ENCODE measurements at places on chromosomes 12 and 14. TPM values are rescaled to one million over a fixed set of nuclear protein-coding genes. Genes with fewer than 3 reads are reported as not detected.

- no peak overlapping the region for H3K4me3 ChIP-seq
- no peak overlapping the region for H3K27ac ChIP-seq
- H3K27me3 ChIP-seq, result no peaks in the 10 kb centered on the region
- peaks cover 5% of the 10 kb centered on the region for H3K4me1 ChIP-seq
Measured at GRCh38 chr12:56877195-56878009, 56.8 kb downstream of the SDR9C7 start.

- H3K36me3 ChIP-seq, result no peaks in the 10 kb centered on the region
- peaks cover 23% of the 10 kb centered on the region for H3K4me1 ChIP-seq
- H3K4me3 ChIP-seq, result no peak overlapping the region
- DNase-seq, result no peak
- H3K27me3 ChIP-seq, result no peaks in the 10 kb centered on the region
Measured at GRCh38 chr12:106088811-106089485, 49.8 kb downstream of the NUAK1 start.

DNA sequence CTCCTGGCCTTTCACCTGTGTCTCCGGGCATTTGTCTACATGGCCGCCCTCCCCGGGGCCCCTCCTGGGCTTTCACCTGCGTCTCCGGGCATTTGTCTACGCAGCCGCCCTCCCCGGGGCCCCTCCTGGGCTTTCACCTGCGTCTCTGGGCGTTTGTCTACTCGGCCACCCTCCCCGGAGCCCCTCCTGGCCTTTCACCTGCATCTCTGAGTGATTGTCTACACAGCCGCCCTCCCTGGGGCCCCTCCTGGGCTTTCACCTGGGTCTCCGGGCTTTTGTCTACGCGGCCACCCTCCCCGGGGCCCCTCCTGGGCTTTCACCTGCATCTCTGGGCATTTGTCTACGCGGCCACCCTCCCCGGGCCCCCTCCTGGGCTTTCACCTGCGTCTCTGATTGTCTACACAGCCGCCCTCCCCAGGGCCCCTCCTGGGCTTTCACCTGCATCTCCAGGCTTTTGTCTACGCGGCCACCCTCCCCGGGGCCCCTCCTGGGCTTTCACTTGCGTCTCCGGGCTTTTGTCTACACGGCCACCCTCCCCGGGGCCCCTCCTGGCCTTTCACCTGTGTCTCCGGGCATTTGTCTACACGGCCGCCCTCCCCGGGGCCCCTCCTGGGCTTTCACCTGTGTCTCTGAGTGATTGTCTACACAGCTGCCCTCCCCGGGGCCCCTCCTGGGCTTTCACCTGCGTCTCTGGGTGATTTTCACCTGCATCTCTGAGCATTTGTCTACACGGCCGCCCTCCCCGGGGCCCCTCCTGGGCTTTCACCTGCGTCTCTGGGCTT lies 68.0 kb upstream of the GALNT9 start:
- H3K4me1 ChIP-seq, result peaks cover 10% of the 10 kb centered on the region
- H3K27ac ChIP-seq, result no peak overlapping the region
- peaks cover 39% of the 10 kb centered on the region for H3K27me3 ChIP-seq
- no peak for DNase-seq
- H3K4me3 ChIP-seq, result no peak overlapping the region
- no peaks in the 10 kb centered on the region for H3K36me3 ChIP-seq

The TSPAN19 gene
- not detected for total RNA-seq

DNA sequence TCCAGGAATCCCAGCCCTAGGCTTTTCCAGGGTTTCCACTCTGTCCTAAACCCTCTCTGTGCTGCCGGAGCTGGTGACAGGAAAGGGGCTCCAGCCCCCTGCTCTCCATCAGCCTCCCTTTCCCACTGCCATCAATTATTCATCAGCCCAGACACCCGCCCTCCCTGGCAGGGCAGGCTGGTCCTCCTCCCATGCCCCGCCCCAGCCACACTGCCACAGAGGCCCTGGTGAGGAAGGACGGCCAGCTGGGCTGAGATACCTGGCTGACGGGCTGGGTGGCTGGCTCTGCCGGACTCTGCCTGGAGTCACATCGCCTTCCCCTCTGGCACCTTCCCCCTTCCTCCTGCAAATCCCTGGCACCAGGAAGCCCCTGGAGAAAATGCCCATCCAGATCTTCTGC lies 11.9 kb upstream of the SMARCD1 start:
- H3K27ac ChIP-seq, result no peak overlapping the region
- no peaks in the 10 kb centered on the region for H3K27me3 ChIP-seq
- H3K4me1 ChIP-seq, result no peaks in the 10 kb centered on the region
- no peak for DNase-seq
- H3K36me3 ChIP-seq, result no peaks in the 10 kb centered on the region

DNA sequence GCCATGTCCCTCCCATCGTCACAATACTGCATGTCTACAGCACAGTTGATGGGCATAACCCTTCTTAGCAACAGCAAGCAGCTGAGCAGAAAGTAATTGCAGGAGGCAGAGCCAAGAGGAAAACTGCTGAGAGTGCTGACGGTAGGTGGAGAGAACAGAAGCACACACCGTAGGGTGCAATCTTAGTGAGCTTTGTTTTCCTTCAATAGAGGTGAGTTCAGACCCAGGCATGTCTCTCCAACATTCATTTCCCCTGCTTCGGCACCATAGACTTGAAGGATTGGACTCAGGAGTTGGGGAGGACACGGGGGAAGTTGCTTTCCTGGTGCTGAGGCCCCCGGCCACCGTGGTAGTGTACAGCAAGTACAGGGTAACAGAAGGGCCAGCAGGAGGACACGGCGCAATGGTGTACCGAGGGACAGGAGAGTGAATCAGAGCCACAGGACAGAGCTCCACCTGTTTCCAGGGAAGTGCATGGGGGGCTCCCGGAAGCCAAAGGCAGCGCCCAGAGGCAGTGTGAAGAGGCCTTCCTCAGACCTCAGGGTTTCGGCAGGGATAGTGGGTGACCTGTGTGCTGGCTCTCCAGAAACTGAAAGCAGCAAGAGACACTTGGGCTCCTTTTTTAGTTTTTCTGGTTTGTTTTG lies 36.3 kb upstream of the SINHCAF start:
- H3K4me3 ChIP-seq, result no peak overlapping the region
- H3K4me1 ChIP-seq, result peaks cover 16% of the 10 kb centered on the region
- H3K27me3 ChIP-seq, result no peaks in the 10 kb centered on the region
- no peaks in the 10 kb centered on the region for H3K36me3 ChIP-seq
- H3K27ac ChIP-seq, result peak overlapping the region; percentile 85

The C12orf50 gene
- total RNA-seq, result 0.40 TPM

DNA sequence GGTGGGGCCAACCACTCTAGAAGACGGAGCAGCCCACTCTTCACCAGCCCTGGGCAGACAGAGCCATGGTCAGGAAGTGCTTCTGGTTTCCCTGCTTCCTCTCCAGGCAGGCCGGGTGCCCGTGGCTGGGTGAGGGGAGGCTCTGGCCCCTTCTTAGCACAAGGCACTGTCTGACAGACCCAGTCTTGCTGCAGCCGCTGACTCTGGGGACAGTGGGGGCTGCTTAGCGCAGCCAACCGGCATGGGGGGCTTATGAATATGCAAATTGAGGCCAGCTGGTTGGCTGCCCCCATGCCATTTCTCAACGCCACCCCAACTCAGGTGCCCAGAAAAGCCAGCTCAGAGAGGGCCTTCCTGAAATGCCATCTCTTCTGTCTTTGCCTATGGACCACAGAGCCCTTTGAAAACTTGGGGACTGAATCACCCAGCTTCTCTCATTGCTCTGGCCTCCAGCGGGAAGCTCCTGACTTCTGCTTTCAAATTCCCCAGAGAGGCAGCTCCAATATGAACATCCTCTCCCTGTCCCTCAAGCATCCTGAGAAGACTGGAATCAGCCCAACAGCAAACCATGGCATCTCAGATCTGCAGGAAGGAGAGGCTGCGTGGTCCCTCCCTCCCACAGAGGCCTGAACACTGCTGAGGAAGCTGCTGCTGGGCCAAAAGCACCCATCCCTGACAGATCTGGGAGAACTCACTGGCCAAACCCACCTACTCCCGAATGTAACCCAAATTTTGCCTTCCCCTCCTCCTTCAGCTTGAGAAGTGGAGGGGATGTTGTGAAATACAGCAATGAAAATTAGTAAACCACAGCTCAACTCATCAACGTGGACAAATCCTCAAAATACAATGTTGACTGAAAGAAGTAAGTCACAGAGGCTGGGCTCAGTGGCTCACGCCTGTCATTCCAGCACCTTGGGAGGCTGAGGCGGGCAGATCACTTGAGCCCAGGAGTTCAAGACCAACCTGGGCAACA lies at the start of gene PROX2:
TSS of gene PROX2 (minus strand) at position 205 of the 973 bp plus-strand sequence. CDS start 12,311 bp downstream, outside the sequence.
- DNase-seq, result no peak
- H3K4me3 ChIP-seq, result no peak within 1 kb of the TSS
- H3K27me3 ChIP-seq, result peaks cover 12% of the 10 kb centered on the region
- no peak within 1 kb of the TSS for H3K27ac ChIP-seq
- H3K4me1 ChIP-seq, result peaks cover 17% of the 10 kb centered on the region

The TMEM121 gene
- 3.0 TPM for total RNA-seq

The BICDL1 gene
- 7.7 TPM for total RNA-seq

DNA sequence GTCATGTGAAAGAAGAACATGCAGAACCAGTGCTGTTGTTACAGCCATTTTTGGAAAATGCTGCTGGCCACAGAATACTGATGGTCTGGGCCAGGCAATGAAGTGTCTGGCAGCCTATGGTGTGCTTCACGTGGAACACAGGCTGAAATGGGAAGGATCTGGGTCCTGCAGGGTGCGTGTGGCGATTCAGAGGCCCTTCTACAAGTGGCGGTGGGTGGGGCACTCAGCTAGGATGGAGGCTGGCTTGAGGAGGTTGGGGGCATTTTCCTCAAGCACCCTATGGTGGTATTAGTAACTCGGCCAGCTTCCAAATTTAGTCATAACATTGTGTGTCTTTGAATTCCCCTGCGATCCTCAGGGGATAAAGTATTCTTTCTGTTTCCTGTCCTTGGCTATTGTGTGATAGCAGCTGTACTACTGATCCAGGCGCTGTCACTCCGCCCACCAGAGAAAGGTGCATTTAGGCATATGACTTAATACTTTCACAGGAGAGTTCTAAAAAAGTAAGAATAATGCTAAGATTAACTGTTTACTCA lies 9.2 kb upstream of the RAD52 start:
- no peak overlapping the region for H3K27ac ChIP-seq
- no peaks in the 10 kb centered on the region for H3K36me3 ChIP-seq
- no peaks in the 10 kb centered on the region for H3K4me1 ChIP-seq

- peaks cover 23% of the 10 kb centered on the region for H3K27me3 ChIP-seq
- H3K36me3 ChIP-seq, result no peaks in the 10 kb centered on the region
- no peak overlapping the region for H3K4me3 ChIP-seq
- DNase-seq, result peak; percentile 76
- H3K27ac ChIP-seq, result no peak overlapping the region
Measured at GRCh38 chr14:101705733-101706508, 55.6 kb upstream of the PPP2R5C start.

DNA sequence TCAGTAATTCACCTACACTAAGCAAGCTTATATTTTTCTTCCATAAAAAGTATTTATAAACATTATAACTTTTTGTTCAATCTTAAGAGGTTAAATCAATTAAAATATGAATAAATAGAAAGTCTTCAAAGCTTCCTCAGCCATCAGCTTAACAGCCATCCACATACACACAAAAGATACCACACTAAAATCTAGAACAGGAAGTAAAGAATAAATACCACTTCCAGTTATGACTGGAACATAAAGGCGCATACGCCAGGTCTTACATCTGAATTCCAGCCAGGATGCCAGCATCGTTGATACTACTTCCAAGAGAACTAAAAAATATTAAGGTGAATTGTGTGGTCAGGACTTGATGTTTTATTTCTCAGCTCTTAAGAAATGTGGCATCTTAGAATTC lies 17.0 kb downstream of the SIX1 start:
- peaks cover 6% of the 10 kb centered on the region for H3K4me1 ChIP-seq
- H3K4me3 ChIP-seq, result no peak overlapping the region
- no peak overlapping the region for H3K27ac ChIP-seq
- H3K36me3 ChIP-seq, result no peaks in the 10 kb centered on the region
- no peak for DNase-seq

- H3K4me1 ChIP-seq, result no peaks in the 10 kb centered on the region
- H3K27ac ChIP-seq, result no peak overlapping the region
- no peak overlapping the region for H3K4me3 ChIP-seq
- H3K27me3 ChIP-seq, result no peaks in the 10 kb centered on the region
- DNase-seq, result no peak
Measured at GRCh38 chr14:93592786-93593185, 162.0 kb downstream of the UNC79 start.

The RASSF8 gene
- 46.9 TPM for total RNA-seq

The NUAK1 gene
- 5.3 TPM for total RNA-seq

The RDH16 gene
- total RNA-seq, result 1.7 TPM

- no peaks in the 10 kb centered on the region for H3K4me1 ChIP-seq
- no peak overlapping the region for H3K27ac ChIP-seq
- H3K36me3 ChIP-seq, result no peaks in the 10 kb centered on the region
- H3K4me3 ChIP-seq, result no peak overlapping the region
Measured at GRCh38 chr14:94009767-94010166, 12.7 kb downstream of the CCDC197 start.

DNA sequence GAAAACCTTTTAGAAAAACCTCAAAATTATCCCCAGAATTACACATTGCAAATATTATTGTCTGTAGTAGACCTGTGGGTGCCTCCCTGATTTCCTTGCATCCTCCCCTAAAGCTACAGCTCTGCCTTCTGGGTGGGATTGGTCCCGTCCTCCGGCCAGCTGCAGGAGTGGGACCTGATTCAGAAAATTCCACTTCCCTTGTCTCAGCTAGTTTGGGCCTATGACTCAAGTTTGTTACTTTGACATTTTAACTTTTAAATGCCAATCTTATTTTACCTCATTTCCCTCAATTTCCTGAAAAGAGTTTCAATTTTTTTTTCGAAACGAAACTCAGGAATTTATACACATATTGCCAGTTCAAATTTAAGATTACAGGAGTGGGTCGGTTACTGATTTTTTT lies 13.2 kb upstream of the SLC41A2 start:
- H3K4me1 ChIP-seq, result no peaks in the 10 kb centered on the region
- no peaks in the 10 kb centered on the region for H3K27me3 ChIP-seq
- no peak overlapping the region for H3K27ac ChIP-seq
- H3K4me3 ChIP-seq, result no peak overlapping the region

The LACRT gene
- total RNA-seq, result not detected

DNA sequence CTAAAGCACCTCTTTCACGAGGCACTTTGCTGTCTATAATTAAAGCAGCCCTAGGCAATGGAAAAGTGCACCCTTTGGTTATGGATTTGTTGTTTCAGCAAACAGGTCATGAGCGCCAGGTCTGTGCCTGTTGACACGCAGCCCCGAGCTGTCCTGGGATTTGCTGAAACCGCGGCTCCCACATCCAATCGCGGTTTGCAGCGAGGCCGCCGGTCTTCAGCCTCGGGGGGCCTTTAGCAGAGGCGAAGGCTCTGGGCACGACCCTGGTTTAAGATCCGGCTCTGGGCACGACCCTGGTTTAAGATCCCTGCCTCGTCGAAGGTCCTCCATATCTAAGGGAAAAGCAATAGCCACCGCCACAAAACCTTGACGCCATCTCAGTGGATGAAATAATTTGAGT lies 79.2 kb downstream of the GLT1D1 start:
- H3K27ac ChIP-seq, result no peak overlapping the region
- no peak for DNase-seq
- H3K4me1 ChIP-seq, result no peaks in the 10 kb centered on the region

The NAV3 gene
- total RNA-seq, result 6.6 TPM

The SCN8A gene
- total RNA-seq, result 2.6 TPM

The SLC5A8 gene
- total RNA-seq, result not detected

The FITM1 gene
- total RNA-seq, result 1.0 TPM

The KRT73 gene
- not detected for total RNA-seq

The MYO1H gene
- not detected for total RNA-seq

Measured in hepatocyte (in vitro differentiated cells).